ENCODE measurements at places on chromosomes 12 and 14.
A peak's percentile ranks its signal among the peaks of the same experiment; 100 is the strongest.

- no peak for DNase-seq
These were observed 164.5 kb downstream of the STXBP6 start for GRCh38 chr14:24885410-24885913.

GRCh38 chr12:28050606-28051005 is 78.1 kb upstream of the PTHLH start:
- DNase-seq = no peak

GRCh38 chr12:92995258-92995903 is 66.3 kb upstream of the EEA1 start:
- peak; percentile 69 for DNase-seq

- no peak for DNase-seq
These were observed 119.2 kb downstream of the PELI2 start for GRCh38 chr14:56237398-56237797.

GRCh38 chr12:74111688-74112360 is 425.8 kb upstream of the ATXN7L3B start:
- no peak for DNase-seq

DNA sequence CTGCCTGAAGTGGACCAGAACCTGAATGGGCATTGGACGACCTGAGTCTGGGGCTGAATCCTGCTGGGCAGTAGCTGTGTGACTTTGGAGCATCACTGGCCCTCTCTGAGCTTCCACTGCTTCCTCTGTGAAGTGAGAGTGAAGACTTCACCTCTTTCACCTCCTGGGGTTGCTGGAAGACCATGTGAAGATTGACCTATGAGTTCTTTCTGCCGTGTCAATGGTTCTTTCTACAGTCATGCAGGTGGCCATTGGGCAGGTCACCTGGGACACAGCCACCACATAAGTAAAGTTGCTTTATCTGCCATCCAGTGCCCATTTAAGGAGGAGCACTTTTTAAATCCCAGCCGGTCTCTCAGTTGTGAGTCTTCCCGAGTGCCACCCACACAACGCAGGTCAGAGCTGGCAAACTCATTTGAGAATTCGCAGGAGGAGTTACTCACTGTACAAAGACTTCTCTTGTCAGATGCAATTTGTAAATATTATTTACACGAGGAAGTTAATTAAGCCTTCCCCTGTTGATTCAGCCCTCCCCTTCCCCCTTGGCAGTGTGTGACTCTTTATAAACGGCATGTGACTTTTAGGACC is 74.8 kb upstream of the TCL1B start:
- DNase-seq = no peak

All from germinal center (tissue), 1 donor.